Hippocampal formation (tissue), 2 donors: ENCODE measurements at places on chromosomes 7 and 10.

- no peak for DNase-seq
Measured at GRCh38 chr7:27802999-27803398, 63.0 kb downstream of the TAX1BP1 start.

DNA sequence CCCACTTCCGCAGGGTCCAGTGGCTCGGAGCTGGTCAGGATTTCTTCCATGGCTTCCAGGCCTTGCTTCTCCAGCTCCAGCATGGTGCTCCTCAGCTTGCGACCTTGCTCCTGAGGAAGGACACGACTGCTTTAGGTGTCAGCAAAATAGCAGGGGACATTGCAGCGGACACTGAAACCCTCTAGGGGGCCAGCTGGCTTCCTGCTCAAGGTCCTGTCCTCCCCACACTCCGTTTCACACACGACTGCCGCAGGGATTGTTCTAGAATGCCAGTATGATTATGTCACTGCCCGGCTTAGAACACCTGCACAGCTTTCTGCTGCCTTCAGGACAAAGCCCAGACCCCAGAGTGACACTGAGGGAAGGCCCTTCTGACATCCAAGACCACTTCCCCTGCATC lies 65.6 kb downstream of the SCRN1 start:
- DNase-seq, result no peak

DNA sequence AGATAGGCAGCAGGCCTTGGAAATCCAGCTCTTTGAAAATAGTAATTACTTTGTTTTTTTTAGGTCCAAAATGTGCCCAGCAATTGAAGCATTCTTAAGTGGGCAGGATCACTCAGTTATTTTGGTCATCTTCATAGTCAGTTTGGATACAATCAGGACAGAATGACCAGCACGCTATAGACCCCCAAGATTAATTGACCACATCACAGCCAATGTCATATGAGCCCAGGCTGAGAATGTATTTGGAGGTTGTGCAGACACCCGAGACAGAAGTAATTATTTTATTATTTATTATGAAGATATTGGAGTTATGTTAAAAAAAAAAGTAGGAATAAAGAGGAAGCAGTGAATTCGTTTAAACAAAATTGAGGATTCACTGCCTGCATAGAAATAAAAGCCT lies 93.3 kb upstream of the PFKP start:
- no peak for DNase-seq

DNA sequence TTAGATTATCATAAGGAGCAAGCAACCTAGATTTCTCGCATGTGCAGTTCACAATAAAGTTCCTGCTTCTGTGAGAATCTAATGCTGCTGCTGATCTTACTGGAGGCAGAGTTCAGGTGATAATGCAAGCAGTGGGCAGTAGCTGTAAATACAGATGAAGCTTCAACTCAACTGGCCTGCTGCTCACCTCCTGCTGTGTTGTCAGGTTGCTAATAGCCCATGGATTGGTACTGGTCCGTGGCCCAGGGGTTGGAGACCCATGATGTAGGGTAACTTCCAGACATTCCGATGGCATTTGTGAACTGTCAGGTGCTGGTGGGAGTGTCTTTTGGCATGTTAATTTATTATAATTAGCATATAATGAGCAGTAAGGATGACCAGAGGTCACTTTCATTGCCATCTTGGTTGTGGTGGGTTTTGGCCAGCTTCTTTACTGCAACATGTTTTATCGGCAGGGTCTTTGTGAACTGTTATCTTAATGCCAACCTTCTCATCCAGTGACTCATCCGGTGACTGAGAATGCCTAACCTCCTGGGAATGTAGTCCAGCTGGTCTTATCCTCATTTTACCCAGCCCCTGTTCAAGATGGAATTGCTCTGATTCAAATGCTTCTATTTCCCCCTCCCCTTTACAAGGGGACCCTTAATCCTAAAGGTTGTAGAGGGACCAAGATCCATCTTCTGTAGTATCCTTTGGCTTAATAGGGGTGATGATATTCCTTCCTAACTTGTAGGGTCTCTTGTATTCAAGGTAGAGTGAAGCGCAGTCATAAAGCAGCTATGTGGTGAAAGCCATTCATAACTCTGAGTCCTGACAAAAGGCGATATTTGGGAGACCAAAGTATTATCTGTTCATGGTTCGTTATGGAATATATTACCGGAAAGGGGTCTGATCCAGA lies 165.8 kb downstream of the CCSER2 start:
- DNase-seq, result no peak

DNA sequence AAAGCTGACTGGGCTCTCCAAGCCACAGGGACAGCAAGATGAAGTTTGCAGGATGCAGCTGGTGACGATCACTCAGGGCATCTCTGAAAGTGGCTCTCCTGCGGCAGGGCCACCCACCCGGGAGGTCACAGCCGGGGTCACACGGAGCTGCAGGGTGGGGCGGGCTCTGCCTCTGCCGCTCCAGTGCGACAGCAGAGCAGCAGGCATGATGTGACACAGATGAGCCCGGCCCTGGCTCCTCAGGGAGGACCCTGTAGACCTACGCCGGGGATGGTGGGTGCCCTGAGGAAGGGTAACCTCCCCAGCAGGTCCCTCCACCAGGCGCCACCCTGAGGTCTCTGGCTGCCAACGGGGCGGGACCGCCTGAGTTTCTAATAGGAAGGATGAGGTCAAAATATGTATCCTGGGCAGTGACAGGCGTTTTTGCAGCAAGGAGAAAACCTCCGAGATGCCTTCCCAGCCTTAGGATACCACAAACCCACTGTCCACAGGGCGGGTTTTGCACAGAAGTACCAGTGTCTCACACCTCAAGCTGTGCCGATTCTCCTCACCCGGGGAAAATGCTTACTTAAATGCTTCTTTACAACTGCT lies 114.8 kb upstream of the DIP2C start:
- DNase-seq, result no peak

DNA sequence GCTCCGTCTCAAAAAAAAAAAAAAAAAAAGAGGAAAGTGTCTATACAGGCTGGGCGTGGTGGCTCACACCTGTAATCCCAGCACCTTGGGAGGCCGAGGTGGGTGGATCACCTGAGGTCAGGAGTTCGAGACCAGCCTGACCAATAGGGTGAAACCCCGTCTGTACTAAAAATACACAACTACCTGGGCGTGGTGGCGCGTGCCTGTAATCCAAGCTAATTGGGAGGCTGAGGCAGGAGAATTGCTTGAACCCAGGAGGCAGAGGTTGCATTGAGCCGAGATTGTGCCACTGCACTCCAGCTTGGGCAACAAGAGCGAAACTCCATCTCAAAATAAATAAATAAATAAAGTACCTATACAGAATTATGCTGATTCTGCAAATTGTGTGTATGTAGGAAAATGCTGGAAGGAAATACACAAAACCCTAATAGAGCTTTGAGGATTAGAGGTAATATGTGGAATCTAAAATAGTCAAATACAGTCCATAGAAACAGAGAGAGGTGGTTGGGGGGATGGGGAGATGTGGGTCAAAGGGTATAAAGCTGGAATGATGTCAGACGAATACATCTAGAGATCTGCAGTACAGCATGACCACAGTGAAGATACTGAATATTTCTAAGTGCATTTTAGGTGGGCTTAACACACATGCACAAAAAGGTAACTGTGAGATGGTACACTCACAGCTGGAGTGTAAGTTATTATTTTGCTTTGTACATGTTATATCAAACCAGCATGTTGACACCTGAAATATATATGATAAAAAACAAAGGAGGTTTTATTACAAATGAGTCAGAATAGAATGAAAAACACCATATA lies 174.5 kb upstream of the KLF14 start:
- DNase-seq, result no peak

- DNase-seq, result no peak
Measured at GRCh38 chr7:29115130-29115687, 31.1 kb downstream of the CPVL start.

DNA sequence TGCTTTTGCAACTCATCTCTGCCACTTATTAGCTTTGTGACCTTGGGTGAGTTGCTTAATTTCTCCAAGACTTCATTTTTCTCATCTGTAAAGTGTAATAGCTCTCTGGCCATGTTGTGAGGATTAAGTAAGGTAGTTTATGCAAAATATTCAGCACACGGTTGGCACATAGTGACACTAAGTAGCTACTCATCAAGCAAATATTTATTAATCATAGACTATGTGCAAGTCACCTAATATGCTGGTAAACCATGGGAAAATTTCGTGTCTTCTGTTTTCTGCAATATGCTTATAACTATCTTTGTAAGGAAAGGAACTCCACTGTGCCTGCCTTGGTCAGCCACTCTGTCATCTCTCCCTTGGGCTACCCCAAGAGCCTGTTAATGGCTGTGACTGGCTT lies 50.3 kb upstream of the EGR2 start:
- no peak for DNase-seq

GRCh38 chr7:19872094-19872493 lies 98.7 kb upstream of the TMEM196 start:
- DNase-seq, result no peak

- DNase-seq, result no peak
Measured at GRCh38 chr10:22612318-22612717, 102.1 kb downstream of the PIP4K2A start.

DNA sequence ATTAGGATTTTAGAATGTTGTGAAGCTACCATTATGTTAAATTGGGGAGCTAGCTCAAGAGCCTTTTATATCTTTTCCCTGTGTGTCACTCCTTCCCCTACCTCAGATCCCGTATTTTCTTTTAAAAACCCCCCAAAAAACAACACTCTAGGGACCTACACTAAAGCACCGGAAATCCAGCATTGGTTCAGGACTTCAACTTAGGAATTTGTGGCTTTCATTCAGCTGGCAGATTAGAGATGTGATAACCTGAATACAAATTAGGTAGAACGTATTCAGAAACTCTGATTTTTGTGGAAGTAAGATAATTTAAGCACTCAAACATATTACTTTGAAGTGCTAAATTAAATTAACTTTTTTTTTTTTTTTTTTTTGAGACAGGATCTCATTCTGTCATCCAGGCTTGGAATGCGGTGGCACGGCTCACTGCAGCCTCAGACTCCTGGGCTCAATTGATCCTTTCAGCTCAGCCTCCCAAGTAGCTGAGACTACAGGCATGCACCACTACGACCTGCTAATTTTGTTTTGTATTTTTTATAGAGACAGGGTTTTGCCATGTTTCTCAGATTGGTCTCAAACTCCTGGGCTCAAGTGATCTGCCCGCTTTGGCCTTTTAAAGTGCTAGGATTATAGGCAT lies 6.8 kb downstream of the TBC1D12 start:
- DNase-seq, result no peak

- DNase-seq, result no peak
Measured at GRCh38 chr7:137642472-137642871, 204.3 kb downstream of the DGKI start.

DNA sequence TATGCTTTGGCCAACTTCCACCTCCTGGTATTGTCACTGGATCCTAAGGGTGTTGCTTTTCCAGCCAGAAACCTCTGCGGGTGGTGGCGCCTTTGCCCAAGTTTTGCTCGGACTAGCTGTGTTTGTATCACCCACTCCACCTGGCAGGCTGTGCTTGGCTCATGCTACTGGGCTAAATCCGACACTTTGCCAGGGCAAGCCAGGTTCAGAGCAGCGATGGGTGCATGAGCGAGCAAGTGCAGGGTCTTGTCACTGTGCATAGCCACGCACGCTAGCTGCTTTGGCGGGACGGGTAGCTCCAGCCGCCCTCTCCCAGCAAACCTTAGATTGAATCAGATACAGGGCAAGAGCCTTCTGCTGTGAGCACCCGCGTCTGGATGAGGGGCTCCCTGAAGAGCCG lies 737.5 kb downstream of the PCDH15 start:
- DNase-seq, result no peak

- DNase-seq, result no peak
Measured at GRCh38 chr7:128153436-128153835, 87.6 kb upstream of the LEP start.

DNA sequence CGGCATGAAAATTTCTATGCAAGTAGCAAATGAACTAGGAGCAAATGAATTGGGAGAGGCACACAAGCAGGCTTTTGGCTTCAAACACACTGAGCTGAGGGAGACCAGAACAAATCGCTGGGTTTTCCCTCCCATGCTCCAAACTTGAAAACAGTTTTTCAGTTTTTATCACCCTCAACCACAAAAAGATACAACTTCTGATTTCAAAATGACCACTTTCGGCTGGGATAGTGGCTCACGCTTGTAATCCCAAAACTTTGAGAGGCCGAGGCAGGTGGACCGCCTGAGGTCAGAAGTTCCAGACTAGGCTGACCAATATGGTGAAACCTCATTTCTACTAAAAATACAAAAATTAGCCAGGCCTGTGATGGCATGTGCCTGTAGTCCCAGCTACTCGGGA lies 9.0 kb upstream of the CHUK start:
- no peak for DNase-seq

DNA sequence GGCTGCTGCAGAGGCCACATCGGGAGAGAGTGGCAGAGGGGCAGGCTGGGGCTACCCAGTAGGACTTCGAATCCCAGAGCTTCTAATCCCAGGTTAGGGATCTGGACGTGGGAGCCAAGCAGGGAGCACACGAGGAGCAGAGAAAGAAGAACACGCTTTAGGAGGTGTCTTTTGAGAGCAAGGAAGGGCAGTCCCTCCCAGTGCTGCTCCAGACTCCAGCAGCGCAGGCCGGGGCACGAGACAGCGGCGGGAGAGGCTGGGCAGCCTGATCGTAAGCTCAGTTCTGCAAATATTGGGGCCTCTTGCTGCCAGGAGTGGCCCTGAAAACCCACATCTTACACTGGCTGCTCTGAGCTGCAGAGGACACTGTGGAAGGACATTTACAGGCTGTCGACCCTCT lies 75.9 kb downstream of the HIPK2 start:
- no peak for DNase-seq

- no peak for DNase-seq
Measured at GRCh38 chr7:108735814-108736213, 166.1 kb downstream of the DNAJB9 start.

DNA sequence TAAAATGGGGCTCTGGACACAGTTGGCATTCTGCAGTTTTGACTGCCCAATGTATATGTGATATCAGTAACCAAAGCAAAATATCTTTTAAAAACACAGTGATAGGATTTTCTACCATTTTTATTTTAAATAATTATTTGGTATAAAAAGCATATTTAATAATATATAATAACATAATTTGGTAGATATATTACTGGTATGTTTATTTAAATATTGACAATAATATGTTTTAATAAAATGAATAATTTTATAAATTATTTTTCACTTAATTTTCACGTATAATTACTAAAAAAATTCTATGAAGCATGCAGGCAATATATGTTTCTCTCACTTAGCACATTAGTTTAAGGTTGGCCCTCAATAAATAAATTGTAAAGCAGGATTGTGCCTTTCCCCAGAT lies 269.1 kb downstream of the PRKG1 start:
- DNase-seq, result no peak

DNA sequence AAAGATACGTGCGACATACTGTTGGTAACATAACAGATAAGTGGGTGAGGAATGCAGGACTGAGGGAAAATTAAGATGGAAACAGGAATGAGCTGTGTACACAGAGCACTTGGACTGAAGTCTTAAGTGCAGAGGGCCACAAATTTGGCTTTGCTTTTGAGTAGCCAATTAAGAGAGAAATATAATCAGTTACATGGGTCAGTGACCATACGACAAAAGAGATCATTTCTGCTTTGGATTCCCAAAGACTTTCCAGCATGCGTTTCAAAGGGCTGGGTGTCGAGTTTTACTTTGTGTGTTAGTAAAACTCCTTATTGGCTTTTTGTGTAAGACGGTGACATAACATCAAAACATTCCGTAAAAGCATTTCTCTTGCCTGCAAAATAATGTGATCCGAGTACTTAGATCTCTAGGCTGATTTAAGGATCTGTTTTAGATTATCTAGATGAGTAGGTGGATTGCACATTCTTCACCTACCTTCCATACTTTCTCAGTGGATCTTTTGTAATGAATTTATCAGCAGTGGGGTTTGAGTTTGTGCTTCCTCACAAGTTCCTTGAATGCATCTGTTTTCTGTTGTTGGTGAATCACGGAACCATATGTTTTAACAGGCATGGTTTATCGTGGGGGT lies 7.5 kb downstream of the RABGEF1 start:
- DNase-seq, result no peak
